ENCODE measurements at places on chromosomes 16 and 17.

- DNase-seq = no peak
These were observed 1.5 kb downstream of the MRPL27 start for GRCh38 chr17:50371526-50371925.

GRCh38 chr17:76417499-76418143 is 33.2 kb downstream of the SPHK1 start:
- DNase-seq = no peak

DNA sequence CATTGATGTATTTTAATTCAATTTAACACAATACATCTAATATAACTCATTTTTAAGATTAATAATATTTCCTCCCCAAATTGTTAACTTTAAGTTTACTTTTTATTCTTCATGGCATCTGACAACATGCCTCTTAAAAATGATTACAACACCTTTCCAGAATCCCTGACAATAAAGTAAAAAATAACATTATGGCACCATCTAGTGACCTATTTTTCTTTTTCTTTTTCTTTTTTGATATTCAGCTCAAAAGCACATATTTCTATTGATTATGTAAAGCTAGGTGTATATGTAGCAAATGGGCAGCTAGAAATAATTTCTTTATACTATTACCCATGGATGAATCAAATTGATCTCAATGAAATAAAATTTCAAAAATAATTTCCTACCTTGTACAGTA is 834.3 kb upstream of the CDH8 start:
- DNase-seq = no peak

GRCh38 chr16:86343027-86343795 is 167.1 kb upstream of the FOXF1 start:
- DNase-seq = no peak

DNA sequence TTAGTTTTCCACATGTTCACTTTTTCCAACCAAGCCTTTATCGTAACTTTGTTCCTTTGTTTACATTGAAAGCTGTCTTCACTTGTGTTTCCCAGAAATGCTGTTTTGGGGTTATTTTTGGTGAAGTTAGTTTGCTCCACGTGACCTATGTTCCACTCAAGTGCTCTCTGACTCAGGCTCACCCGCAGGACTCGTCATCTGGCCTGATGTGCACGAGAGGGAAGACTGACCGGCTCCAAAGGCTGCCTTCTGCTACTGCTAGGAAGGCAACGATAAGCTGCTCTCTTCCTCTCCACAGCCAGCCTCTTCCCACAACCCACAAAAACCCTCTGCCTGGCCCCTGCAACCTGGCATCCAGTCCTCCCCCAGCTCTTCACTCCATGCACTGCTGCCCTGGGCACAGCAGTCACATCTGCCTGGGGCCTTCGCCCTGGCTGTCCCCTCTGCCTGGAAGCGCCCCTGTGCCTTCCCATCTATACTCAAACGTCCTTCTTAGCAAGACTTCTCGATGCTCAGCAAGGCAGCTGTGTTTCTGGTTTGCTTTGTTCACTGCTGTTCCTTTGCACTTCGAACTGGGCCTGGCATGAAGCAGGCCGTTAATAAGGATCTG is 28.0 kb downstream of the ZCCHC14 start:
- DNase-seq = no peak

DNA sequence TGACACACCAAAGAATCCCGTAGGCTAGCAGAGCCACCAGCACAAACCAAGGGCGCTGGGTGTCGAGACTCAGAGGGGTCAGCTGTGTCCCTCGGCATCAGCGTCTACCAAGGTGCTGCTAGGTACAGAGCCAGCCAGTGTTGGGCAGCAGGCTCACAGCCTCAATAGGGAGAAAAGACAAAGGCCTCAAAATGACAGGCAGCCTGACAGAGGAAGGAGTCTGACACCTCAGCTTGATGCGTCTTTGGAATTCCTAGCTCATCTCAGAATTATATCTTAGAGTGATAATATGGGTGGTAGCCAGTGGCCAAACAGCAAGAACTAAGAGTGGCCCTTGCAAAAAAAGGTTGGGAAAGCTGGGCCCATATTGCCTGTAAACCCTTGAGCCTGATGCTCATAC is 45.9 kb downstream of the HS3ST3B1 start:
- no peak for DNase-seq
